ENCODE measurements at places on chromosomes 1 and 21.

DNA sequence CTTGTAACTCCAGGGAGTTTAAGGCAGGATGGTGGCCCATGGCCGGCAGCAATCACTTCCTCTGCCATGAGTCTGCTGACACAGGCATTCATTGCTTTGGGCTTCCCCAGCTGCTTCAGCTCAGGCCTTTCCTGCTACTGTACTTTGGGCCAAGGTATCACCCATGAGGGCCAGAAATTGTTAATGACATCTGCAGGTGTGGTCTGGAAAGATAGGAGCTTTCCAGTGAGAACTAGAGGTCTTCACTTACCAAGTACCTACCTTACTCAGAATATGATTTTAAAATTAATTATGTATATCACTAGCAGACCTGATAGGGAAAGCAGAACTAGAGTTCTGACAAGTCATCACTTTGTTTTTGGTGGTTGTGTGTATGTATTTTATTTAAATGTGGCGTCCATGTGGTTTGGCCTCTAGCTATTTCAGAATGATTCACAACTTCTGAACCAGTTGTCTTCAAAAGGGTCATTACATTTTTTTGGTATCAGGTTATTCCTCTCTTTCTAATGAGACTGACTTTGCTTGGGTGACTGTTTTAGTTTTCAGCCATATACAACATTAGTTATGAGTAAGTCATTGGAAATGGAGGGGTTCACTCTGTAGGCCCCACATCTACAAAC lies 2.7 kb downstream of the RGL1 start:
- DNase-seq, result no peak

DNA sequence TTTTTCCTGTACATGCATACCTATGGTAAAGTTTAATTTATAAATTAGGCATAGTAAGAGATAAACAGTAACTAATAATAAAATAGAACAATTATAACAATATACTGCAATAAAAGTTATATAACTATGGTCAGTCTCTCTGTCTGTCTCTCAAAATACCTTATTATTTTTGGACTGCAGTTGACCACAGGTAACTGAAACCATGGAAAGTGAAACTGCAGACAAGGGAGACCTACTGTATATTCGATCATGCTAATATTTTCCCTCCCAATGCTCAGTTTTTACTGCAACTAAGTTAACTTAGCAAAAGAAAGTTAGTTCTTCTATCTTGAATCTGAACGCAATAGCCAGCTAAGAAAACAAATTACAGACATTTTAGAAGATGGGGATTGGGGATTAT lies 12.3 kb upstream of the DHX9 start:
- no peak for DNase-seq

- DNase-seq, result no peak
Measured at GRCh38 chr1:53063744-53064515, 1.9 kb downstream of the PODN start.

DNA sequence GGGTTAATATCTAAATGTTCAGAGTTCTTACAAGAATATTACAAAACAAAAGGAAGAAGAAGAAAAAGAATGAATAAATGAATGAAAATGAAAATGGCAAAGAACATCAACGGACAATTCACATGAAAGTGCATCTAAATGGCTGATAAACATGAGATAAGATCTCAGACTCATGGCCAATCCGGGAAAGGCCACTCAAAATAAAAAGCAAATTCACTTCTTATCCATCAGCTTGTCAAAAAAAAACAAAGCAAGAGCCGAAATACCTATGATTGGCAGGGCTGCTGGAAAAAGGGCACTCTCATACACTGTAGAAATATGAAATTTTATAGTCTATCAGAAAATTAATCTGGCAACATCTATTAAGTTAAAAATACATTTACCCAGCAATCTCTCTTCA lies 103.6 kb upstream of the EDEM3 start:
- DNase-seq, result no peak

- DNase-seq, result no peak
Measured at GRCh38 chr21:35340273-35340672, 291.2 kb upstream of the RUNX1 start.

GRCh38 chr1:169610108-169610507 lies 19.8 kb downstream of the SELP start:
- no peak for DNase-seq

GRCh38 chr1:151801310-151801820 lies 3.9 kb downstream of the LINGO4 start:
- no peak for DNase-seq

- no peak for DNase-seq
Measured at GRCh38 chr1:75172556-75172955, 38.4 kb downstream of the LHX8 start.

- no peak for DNase-seq
Measured at GRCh38 chr1:101965341-101965740, 31.4 kb downstream of the OLFM3 start.

- DNase-seq, result no peak
Measured at GRCh38 chr21:28111151-28111619, 881.5 kb downstream of the LTN1 start.

GRCh38 chr1:51309291-51309690 lies 21.1 kb downstream of the TTC39A start:
- no peak for DNase-seq

Data from activated CD8-positive, alpha-beta memory T cell treated with anti-CD3 and anti-CD28 coated beads for 1 hour (primary cell).